ENCODE measurements at places on chromosomes 5 and 9.

- DNase-seq = no peak
Measured at GRCh38 chr9:8842402-8843193, 1043.0 kb upstream of the DMAC1 start.

DNA sequence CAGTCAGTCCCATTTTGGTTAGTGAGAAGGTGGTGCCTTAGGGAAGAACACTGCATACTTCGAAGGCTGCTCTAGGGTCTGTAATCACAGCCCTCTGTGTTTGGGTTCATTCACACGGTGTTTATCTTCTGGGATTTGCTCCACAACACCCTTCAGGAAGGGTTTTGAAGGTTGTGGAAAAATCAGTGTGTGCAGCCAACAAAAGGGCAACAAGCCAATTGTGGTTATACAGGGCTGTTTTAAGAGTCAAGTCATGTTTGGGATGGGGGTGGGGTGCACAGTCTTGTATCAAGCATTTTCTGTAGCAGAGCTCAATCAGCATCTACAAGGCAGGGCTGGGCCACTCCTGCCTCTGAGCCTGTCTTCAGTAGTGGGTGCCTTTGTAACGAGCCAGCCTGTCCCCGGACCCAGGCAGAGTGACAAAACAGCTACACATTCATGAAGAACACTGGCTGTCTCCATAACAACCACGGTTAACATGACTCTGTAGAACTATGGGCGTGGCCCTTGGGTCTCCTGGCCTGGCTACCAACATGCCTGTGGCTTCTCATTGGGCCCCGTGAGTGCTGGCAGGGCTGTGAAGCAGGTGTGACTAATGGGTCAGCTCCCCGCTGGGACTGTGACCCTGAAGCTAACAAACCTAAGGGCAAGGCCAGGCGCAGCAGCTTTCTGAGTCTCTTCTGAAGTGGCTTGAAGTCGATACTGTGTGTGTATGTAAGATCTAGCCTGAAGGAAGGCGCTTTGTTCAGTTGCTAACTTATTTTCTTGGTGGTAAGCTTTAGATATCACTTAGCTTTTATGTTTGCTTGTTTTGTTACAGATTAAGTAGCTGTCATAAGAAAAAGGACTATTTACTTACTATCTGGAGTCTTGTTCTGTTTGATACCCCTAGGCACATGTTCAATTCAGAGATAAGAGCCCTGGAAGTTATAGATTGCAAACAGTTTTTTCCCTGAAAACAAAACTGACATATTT lies 27.9 kb upstream of the GOLM1 start:
- DNase-seq = no peak

DNA sequence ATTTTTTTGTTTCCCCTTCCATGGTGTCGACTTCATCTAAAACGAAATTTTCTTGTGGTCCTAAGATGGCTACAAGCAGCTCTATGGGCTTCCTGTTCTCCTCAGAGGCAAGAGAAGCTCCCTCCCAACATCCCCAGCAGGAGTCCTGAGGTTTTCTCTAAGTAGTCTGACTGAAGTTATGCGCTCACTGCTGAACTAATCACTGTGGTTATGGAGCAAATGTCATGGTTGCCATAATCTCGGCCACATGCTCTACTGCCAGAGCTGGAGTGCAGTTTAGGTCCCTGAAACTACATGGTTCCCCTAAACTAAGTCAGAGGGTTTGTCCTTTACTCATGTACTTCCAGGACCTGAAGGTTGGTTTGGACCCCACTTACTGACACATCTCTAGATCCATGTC lies 68.0 kb upstream of the MAMDC2 start:
- DNase-seq = no peak

DNA sequence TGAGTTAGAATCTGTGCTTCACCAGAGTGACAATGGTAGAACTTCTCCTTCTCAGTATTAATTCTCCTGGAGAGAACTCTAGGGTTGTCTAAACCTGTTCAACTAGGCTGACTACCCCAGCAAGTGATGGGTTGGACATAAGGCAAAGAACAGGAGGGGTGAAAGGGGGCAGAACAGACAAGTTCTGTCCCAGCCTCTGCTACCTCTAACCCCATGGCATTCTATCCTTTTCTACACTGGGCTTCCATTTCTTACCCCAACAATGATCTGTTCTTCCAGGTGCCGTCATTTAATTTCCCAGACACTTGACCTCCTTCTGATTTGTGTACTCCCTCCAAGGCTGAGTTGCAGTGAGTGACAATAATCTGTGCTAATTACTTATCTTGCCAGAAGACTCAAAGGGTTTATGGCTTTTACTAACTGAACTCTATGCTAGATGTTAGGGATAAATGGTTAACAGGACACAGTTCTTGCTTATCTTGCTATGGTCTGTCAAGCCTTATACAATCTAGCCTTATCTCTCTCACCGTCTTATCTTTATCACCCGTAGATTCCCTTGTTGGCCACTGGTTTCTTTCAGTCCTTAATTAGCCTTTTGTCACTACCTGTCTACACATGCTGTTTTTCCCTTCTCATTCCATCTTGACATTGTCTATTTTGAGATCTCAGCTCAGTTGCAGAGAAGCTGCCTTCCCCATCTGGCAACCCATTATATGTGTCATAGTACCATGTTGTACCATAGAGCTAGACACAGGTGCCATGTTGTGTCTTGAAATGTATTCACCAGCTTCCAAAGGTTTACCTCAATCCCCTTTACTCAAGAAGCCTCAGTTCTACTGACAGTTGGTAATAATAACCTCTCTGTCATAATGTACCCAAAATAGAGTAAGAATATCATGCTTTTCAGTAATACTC lies 10.0 kb upstream of the MATR3 start:
- DNase-seq = no peak

GRCh38 chr5:108636135-108636853 lies 111.4 kb upstream of the FER start:
- no peak for DNase-seq

DNA sequence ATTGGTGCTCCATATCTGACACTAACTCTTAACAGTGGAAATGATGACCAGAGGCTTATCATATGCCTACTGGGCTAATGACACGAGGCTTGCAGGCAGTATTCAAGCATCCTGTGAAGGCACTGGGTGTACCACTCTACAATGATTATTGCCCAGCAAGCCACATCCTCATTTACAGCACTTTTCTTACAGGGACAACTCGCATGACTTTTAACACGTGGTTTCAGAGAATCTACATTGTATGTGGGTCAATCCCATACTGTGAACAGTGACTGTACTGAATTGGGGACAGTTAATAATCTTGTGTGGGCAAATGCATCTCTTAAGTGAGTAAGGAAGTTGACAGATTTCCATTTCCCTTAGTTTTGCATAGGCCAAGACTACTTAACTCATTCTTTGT lies 260.0 kb downstream of the TRPM3 start:
- peak; percentile 6 for DNase-seq

DNA sequence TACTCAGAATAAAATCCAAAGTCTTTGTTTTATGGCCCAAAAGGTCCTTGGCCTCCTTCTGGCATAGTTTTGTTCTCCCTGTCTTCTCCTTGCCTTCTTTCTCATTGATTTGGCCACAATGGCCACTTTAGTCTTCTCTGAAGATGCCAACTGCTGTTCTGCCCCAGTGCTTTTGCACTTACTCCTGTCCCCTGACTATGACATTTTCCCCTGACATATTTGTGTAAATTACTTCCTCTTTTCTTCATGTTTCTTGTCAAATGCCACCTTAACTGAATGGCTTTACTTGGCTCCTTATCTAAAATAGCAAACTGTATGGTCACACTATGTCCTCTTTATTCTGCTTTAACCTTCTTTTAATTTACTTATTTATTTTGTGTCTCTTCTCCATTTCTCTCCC lies 484.7 kb upstream of the ARRDC3 start:
- no peak for DNase-seq

DNA sequence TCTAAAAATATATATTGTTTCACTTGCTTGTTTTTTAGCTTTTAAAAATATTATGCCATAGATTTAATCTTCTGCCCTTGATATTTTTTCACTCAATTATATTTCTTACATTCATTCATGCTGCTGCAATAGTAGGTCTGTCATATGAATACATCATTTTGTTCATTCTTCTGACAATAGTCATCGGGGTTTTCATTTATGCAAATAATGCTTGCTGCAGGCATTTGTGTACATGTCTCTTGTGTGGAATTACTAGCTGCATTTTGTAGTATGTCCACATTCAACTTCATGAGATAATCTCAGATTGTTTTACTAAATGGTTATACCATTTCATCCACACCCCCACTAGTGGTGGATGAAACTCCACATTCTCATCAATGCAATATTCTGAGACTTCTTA lies 5.3 kb upstream of the PLPP1 start:
- DNase-seq = no peak

DNA sequence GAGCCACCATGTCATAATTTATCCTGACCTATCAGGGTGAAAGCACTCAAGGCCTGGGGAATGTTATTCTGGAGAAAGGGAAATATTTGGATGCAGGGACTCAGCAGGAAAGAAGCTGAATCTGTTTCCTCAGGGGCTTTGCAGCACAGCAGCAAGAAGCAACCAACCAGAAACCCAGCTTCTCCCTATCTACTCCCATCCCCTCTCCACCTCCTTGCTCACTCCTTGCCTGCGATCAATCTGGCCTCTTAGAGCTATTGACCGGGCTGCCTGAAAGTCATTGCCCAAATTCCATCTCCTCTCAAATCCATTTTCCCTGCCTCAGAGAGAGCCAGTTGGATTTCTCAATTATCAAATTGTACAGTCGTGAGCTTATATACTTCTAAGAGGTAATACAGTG lies 542.0 kb upstream of the TRPC7 start:
- DNase-seq = no peak

GRCh38 chr5:55220433-55221185 lies 6.5 kb downstream of the MCIDAS start:
- DNase-seq = no peak

- DNase-seq = no peak
Measured at GRCh38 chr5:7425830-7426229, 29.9 kb downstream of the ADCY2 start.

GRCh38 chr9:128886211-128886891 lies 4.4 kb downstream of the LRRC8A start:
- DNase-seq = no peak

- DNase-seq = no peak
Measured at GRCh38 chr9:68970151-68970550, 43.8 kb downstream of the PRKACG start.

GRCh38 chr5:37771731-37772130 lies 68.1 kb downstream of the GDNF start:
- DNase-seq = no peak

- DNase-seq = no peak
Measured at GRCh38 chr9:9387511-9388115, 1225.2 kb downstream of the PTPRD start.

DNA sequence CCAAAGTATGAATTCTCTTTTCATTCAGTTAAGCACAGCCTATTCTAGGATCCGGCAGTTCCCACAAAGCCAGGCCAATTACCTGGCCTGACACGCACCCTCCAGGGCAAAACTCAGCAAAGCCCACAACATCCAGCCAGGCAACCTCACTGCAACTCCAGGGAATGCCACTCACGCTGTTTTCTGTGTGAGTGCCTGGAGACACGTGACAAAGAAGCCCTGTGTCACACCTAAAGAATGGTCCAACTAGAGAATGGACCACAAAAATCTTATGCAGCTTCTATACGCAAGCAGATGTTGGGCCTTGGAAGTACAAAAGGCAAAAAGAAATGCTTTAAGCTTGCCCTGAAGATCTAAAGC lies 20.2 kb downstream of the RETREG1 start:
- no peak for DNase-seq

GRCh38 chr5:9545992-9546851 lies at the start of gene SEMA5A:
SEMA5A (minus strand) TSS chr5:9546075; CDS start chr5:9379946, 166,129 bp downstream.
- peak; percentile 15 for DNase-seq

DNA sequence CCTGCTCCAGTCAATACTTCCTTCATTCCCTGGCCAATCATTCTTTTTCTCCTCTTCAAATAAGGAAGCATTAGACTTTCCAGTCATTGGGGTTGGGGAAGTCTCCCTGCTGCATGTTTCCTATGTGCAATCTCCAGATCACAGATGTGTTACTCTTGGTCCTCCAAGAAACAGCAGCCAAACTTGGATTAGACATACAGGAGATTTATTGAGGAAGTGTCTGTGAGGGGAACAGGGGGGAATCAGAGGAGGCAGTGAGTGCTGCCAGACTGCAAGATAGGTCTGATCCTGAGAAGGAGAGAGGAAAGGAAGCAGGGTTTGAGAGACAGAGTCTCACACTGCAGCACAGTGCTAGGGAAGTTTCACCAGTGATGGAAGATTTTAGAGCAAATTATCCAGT lies 40.6 kb upstream of the SLIT3 start:
- no peak for DNase-seq

- peak; percentile 41 for DNase-seq
Measured at GRCh38 chr9:92634712-92635605, 35.0 kb downstream of the IPPK start.

- DNase-seq = no peak
Measured at GRCh38 chr9:37309136-37309535, 113.4 kb upstream of the GRHPR start.

GRCh38 chr9:109328978-109329637 lies 8.2 kb upstream of the EPB41L4B start:
- no peak for DNase-seq

Measured in immature natural killer cell (primary cell).